ENCODE measurements at places on chromosomes 16 and 17.

GRCh38 chr16:75071621-75072020 lies 45.0 kb downstream of the LDHD start:
- no peak for DNase-seq

- DNase-seq: no peak
Measured at GRCh38 chr17:6035801-6036394, 34.3 kb upstream of the WSCD1 start.

DNA sequence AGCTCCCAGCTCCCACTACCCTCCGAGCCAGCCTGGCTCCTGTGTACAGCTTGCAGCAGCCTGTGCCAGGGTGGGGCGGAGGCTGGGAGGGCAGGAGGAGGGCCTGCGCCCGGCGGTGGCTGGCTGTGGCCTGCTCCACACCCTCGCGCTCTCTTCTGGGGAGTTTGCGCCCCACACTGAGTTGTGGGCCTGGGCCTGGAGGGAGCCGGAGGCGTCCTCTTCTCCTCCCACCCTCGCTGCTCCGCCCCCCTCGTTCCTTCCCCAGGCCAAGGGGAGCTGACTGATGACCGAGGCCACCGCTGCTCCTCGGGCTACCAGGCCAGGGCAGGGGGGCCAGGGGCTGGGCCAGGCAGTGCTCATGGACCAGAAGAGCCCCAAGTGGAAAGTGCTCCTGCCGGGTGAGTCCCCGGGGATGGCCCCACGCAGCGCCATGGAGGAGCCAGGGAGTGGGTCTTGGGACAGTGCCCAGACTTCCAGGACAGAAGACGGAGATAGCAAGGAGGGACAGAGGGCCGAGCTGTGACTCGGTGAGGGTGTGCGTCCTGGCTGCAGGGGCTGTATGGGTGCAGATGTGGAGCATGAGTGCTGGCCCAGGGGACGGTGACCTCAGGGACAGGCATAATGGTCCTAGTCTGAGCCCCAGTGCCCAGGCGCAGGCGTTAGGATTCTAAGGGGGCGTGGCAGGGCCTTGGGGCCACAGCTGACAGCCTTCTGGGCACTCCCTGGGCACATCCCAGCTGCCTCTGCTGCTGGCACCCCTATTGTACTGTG lies 242.1 kb upstream of the GSE1 start:
- no peak for DNase-seq

- DNase-seq: peak; percentile 65
Measured at GRCh38 chr17:21174713-21175112, 39.2 kb downstream of the TMEM11 start.

GRCh38 chr16:56874800-56875199 lies 9.8 kb downstream of the SLC12A3 start:
- DNase-seq: no peak

- no peak for DNase-seq
Measured at GRCh38 chr17:18977646-18978045, 25.7 kb downstream of the SLC5A10 start.

DNA sequence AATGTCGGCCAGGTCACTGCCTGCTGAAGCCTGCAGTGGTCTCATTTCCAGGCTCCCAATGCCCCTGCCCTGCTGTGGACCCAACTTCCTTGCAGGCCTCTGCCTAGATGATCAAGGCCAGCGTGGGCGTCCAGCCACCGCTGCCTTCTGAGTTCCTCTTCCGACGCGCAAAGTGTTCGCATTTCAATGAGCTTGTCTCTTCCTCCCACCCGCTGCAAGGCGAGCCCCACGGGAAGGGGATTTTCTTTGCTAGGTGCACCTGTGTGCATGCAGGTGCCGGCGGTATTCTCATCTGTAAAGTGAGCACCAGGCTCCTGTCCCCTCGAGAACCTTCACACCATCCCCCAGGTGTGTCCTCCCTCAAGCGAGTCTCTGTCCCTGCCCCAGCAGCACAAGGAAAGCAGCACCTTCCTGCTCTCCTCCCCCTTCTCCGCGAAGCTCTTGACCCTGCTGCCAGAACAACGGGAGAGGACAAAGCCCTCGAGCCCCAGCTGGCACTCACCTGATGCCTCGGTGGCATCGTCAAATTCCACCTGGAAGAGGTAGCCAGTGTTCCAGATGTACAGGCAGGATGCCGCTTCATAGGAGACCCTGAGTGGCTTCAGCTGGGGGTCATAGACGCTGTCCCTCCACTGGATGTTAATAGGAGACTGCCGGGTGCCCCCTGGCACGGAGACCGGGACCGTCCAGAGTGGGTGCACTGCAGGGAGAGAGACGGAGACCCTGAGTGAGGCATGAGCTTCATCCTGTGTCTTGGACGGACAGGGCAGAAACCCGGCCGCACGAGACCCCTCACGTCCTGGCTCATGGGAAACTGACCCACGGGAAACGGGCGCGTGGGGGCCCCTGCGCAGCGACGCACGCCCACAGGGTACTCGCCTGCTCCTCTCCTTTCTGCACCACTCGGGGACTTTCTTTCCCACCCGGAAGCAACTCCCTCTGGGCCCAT lies 9.8 kb downstream of the CA5A start:
- DNase-seq: no peak

DNA sequence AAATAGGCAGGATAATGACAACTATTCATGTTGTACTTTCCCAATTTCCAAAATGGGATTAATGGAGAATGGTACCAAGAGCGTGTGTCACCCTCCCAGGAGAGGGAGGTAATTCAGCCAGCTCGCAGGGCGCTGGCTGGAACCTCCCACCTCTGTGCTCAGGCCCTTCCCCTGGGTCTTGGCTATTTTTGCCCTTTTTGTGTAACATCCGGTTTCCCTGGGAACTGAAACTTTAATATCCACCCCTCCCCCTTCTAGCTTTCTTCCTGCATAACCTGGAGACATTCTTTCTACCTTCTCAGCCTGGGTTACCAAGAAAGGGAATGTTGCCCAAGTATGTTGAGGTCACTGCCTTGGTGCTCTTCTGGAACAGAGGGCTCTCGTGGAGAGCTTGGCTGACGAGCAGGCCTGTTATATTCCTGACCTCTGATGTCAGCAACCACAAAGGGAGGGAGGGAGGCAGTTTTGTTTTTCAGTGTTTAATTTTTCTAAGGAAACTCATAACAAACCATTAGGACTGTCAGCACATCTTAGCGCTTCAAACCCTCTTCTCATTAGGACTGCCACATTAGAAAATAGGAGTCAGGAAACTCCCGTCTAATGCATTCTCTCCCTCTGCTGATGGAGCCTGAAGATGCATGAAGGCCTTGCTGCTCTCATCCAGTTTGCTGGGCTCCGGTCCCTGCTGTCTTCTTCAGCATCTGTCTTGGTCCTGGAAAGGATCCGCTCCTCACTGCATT lies 25.6 kb downstream of the ITGB3 start:
- DNase-seq: peak; percentile 100

DNA sequence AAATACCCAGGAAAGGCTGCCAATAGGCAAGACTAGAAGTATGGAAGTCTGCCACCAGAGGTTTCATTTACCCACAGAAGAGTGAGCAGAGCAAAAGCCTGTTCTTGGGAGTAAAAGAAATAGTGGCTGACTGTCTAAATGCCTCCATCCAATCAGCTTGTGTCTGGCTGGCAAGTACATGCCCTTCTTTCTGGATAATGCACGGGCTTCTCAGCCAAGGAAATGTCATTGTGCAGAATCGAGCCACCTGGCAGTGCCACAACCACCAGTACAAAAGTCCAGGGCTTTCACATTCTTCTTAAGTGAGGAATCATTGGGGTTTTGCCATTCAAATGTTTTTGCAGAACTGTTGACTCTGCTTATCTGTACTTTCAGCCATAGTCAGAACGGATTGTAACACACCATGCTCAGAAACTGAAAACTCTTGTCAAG lies 10.1 kb upstream of the ERCC4 start:
- peak; percentile 52 for DNase-seq

DNA sequence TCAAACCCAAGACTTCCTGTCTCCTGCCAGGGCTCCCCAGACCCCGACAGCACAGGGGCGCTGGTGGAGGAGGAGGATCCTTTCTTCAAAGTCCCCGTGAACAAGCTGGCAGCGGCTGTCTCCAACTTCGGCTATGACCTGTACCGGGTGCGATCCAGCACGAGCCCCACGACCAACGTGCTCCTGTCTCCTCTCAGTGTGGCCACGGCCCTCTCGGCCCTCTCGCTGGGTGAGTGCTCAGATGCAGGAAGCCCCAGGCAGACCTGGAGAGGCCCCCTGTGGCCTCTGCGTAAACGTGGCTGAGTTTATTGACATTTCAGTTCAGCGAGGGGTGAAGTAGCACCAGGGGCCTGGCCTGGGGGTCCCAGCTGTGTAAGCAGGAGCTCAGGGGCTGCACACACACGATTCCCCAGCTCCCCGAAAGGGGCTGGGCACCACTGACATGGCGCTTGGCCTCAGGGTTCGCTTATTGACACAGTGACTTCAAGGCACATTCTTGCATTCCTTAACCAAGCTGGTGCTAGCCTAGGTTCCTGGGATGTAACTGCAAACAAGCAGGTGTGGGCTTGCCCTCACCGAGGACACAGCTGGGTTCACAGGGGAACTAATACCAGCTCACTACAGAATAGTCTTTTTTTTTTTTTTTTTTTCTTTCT lies 8.1 kb downstream of the SERPINF1 start:
- no peak for DNase-seq

DNA sequence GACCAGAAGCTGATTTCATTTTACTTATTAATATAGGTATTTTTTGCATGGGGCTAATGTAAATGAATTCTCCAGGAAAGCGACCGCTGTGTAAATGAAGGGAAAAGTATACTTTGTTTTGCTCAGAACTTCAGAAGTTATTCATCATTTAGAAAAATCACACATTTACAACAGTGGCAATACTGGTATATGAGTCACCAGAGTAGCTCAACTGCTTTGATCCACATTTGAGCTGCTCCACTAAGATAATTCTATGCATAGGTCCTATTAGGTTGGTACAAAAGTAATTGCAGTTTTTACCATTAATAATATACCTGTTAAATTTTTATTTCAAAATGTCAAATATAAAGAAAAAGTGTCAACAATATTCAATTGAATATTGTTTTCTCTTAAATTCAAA lies 22.9 kb upstream of the DYNLRB2 start:
- DNase-seq: no peak

DNA sequence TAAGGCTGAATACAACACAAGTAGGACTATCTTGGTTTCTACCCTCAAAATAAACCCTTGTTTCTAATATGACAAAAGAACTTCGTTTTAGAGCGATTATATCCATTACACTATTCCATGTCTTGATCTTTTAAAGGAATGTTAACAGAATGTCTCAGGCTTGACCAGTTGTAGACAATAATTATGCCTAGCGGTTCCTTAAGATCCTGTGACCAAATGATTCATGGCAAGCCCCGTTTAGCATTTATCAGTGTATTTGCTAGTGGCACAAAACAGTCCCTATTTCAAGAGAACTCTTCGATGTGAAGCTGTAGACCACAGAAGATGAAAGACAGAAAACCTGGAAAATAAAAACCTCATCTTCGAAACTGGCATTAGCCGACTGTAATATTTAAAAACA lies 200.9 kb upstream of the SOX9 start:
- DNase-seq: no peak

DNA sequence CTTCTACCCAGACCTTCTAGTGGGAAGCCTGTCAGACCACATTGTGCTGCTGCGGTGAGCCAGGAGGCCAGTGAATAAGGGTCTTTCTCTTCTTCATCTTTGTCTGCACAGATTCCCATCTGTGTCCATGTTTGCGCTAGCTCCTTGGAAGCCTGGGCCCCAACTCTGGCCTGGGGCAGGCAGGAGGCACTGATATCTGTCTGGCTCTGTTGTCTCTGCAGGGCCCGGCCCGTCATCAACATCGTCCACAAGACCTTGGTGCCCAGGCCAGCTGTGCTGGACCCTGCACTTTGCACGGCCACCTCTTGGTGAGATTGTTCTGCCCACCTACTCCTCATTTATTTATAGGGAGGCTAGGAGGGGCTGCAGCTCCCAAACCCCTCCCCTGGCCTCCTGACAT lies 18.3 kb downstream of the ITGA3 start:
- DNase-seq: no peak

DNA sequence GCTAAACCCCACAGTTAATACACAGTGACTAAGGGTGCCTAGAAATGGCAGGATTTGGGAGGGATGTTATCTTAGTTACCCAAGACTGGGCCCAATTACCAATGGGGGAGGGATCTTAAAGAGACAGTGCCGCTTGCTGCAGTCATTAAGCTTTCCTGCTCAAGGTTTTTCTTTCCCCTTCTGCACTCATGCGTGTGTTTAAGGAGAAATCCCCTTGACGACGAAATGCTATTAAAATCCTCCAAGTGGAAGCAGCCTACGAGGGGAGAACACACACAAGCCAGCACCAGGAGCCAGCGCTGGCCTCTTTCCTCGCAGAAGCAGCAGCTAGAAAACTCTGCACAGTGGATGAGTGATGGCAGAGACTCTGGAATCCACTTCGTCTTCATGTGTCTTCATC lies 22.0 kb downstream of the SALL1 start:
- peak; percentile 81 for DNase-seq

GRCh38 chr16:11801481-11802021 lies 4.5 kb upstream of the ZC3H7A start:
- no peak for DNase-seq

- no peak for DNase-seq
Measured at GRCh38 chr17:29251184-29251583, 4.5 kb downstream of the CRYBA1 start.

GRCh38 chr16:58211245-58211644 lies 13.3 kb upstream of the CSNK2A2 start:
- DNase-seq: no peak

GRCh38 chr17:64423881-64424280 lies 25.0 kb upstream of the MILR1 start:
- no peak for DNase-seq

DNA sequence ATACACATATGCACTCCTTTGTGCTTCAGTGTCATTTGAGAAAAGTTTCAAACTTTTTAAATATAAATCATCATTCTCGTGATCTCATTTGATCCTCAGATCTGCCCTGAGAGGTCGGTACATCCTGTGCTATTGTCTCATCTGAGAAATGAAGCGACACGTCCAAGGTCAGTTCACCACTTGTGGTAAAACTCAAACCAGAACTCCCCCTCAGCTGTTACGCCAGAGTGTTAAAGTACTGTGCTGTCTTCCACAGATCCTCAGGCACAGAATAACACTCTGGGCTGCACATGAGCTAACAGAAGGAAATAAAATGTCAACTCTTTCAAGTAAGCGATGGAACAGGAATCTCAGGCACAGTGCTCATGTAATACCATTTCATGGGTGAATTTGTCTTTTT lies 31.4 kb downstream of the ANKFN1 start:
- DNase-seq: peak; percentile 4

DNA sequence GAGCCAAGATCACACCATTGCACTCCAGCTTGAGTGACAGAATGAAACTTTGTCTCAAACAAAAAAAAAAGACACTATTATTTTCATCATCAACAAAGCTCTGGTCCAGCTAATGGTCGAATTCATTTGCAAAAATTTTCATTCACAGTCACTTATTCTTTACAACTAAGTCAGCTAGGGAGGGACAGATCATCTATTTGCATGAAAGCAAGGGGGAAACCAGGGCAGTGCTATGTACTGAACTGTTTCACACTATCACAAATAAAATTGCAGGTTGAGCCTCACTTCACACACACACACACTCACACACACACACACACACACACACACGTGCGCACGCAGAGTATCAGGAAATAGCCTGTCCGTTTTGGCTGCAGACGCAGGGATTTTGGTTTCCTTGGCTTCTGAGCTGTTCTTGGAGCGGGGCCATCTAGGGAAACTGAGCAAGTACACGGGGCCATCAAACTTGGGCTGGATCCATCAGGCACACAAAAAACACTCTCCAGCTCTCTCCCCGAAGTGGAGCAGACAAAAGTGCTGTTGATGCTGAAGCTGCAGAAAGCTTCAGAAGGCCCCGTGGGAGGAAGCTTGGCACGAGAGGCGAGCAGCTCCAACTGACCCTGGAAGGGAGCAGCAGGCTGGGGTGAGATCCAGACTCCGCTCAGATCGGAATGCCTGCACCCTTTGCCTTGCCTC lies 44.3 kb upstream of the HELZ start:
- DNase-seq: no peak

GRCh38 chr17:44074231-44074910 lies 3.8 kb downstream of the G6PC3 start:
- no peak for DNase-seq
